GM19239 (cell line): ENCODE measurements at places on chromosomes 6 and 20.
A peak's percentile ranks its signal among the peaks of the same experiment; 100 is the strongest.

DNA sequence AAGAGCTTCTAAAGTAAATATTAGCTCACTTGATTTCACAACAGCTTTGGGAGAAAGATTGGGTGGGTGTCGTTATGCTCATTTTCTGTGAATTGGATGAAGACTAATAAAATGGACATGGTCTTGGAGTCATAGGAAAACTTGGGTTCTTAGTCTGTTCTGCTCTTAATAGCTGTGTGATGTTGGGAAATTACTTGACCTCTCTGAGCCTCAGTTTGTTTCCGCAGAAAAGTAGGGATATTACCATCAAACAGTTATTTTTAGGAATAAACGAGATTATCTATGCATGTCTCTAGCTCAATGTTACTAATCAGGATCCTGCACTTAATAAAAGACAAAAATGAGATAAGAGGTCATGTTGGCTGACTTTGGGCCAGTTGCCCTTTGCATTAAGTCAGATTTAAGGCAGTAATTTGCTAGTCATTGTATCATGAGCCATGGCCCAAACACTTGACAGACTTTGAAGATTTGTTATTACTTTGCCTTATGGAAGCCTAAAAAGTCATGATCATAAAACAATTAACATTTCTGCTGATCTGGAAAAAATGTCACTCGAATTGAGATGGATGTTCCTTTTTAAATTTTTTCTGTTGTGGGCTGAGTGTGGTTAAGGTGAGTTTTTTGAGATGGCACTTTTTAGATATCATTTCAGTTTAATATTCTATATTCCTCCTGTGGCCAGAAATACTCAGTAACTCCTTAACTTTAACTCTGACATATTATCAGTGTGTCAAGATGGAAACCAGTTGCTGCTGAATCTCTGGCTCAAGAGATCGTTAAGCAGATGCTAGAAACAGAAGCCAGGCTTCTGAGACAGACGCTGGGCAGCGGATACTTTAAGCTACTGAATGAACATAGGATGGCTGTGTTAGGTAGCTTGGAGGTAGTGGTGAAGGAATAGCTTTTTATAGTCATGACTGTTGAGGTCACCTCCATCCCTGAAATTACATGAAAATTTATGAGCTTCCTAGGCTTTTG lies 291.6 kb downstream of the PHF3 start:
- no peak for DNase-seq

DNA sequence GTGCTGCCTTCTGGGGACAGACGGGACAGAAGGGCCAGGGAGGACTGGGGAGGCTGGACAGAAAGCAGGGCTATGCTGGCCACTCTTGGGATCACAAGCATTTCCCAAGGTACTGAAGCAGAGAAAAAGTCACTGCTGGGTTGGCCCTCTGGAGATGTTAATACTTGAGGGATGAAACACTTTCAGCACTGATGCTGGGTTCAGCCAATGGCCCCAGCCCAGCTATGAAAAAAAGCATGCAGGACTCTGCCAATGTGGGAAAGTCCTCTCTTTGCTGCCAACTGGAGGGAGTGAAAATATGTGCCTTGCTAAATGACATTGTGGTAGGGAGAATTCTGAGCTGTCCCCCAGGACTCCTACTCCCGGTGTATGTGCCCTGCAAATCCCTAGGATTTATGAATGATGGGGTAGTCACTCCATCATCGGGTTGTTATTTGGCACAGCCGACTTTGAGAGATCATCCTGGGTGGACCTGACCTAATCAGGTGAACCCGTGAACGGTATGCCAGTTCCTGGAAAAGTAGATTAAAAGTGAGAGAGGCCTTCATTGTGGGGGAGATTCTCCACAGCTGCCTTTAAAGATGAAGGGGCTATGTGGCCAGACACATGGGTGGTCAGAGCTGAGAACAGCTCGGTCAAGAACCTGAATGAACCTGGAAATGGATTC lies 119.9 kb upstream of the TRAF3IP2 start:
- no peak for DNase-seq

- DNase-seq, result no peak
Measured at GRCh38 chr20:42018979-42019378, 400.8 kb upstream of the CHD6 start.

- DNase-seq, result no peak
Measured at GRCh38 chr6:150361876-150362275, 6.9 kb upstream of the IYD start.

GRCh38 chr6:20212392-20213111 lies at the start of gene MBOAT1:
Gene MBOAT1 (minus strand): TSS chr6:20212469. CDS start chr6:20212234, 235 bp downstream.
- peak; percentile 40 for DNase-seq

GRCh38 chr6:11093376-11093625 lies 333 bp upstream of the SMIM13 start:
- DNase-seq, result no peak
